NCI-H1436 treated with DMSO at 0.1 percent for 48 hours (cell line): ENCODE measurements at places on chromosomes 3 and 15.

GRCh38 chr15:100918690-100919480 lies at the start of gene LRRK1:
TSS of gene LRRK1 (plus strand) at chr15:100919357. CDS start at chr15:100924633, 5,276 bp downstream.
- no peak for DNase-seq

DNA sequence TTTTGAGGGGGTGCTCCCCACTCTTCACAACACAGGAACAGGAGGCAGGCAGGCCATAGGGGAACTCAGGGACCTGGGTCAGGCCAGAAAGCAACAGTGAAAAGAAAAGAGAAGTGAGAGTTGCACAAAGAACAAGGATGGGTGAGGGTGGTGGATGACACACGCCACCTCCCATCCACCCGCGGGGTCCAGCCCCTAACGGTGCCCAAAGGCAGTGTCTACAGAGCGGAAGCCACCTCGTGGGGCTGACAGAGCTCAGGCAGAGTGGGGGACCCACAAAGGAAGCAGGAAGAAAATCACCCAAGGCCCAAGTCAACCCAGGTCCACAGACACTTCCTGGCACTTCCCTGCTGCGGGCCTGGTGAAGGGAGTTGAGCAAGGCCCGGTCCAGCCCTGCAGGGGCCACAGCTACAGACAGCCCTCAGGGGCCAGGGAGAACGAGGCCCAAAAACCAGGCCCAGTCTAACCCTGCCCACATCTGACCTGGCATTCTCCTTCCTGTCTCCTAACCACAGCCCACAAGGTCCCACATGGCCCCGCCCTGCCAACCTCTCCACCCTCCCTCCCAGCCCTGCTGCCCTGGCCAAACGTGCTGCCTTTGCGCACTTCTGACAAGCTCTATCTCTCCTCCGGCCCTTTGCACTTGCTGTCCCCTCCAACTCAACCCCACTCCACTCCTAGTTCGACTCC lies 5.9 kb downstream of the NUP210 start:
- DNase-seq, result no peak

GRCh38 chr3:8777201-8777977 lies 8.0 kb upstream of the OXTR start:
- DNase-seq, result no peak

DNA sequence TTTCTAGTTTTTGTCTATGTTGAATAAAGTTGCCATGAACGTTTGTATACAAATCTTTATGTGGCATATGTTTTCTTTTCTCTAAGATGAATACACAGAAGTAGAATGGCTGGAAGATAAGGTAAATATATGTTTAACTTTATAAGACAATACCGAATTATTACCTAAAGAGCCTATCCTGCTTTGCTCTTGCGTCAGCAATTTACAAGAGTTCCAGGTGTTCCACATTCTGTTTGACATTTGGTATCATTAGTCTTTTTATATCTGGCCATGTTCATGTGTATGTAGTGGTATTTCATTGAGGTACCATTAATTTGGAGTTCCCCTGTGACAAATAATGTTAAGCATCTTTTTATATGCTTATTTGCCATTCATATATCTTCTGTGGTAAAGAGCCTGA lies 74.1 kb upstream of the TRIM42 start:
- no peak for DNase-seq

DNA sequence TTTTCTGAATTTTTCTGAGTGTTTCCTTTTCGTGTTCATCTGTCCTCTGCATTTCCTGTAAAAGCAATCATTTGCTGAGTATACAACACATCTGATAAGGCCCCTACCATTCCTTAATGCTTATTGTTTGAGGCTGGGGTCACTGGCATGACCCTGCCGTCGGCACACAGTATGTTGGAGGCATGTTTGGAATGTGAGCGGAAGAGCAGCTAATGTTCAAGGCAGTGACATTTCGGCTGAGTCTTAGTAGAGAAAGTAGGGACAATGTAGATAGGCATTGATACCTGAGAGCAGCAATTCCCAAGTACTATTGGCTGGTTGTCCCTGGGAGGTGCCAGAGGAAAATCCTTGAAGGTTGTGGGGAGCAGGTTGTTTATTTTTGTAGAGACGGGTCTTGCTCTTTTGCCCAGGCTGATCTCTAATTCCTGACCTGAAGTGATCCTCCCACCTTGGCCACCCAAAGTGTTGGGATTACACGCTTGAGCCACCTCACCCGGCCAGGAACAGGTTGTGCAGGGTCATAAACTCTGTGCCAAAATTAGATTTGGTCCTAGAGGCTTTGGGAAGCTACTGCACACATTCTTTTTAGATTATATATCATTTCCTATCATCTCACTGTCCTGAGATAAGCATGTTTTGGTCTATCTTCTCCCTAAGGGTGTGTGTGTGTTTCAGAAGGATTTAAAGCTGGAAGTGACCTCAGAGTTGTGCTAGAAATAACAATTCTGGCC lies 13.5 kb downstream of the PTPN23 start:
- no peak for DNase-seq

DNA sequence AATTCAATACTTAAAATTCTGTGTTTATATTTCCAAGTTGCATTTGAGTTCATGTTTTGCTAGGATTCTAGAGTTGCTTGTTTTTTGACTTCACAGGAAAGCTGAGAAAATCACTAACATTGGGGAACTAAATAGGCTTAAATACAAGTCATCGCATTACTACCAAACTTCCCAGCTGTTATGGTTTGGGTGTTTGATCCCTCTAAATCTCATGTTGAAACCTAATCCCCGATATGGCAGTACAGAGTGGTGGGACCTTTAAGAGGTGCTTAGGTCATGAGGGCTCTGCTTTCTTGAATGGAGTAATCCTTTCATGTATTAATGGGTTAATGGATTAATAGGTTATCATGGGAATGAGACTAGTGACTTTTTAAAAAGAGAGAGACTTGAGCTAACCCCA lies 77.2 kb upstream of the ARPP21 start:
- DNase-seq, result no peak

DNA sequence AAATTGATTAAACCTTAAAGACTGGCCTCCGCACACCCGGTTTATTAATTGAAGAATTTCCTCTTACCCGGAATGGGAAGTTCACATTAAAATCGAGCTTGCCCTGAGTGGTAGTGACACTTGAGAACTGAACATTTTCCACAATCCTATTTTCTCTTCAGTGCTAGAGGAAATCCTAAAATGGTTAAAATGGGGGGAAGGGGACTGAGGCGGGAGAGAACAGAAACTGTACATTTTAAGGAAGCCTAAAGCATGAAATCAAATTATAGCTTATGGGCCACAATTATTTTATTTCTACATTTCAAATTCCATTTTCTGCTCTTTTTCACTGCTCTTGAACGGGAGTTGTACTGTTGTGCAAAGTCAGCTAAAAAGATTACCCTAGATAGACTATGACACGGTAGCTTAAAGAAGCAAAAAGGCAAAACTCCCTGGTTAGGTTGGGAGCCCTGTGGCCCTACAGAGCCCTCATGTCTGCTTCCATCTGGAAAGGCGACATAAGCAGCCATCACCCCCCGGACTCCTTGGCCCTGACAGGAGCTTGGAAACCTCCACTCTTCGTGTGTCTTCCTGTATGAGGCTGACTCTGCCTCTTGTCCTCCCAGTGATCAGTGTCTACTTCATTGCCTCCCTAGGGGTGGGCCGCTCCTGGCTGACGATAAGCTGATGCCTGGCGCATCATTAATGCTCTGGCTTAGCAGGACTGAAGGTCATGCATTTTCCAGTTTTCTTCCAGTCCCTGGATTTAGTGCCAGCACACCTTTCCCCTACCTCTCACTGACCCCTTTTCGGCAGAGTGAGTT lies 79.3 kb downstream of the EEFSEC start:
- no peak for DNase-seq
